AG08395 (cell line): ENCODE measurements at places on chromosomes 12 and 14.

- peak; percentile 62 for DNase-seq
These were observed 75.0 kb upstream of the HIF1A start for GRCh38 chr14:61620130-61620946.

GRCh38 chr12:71872401-71872800 lies 32.8 kb downstream of the TBC1D15 start:
- no peak for DNase-seq

GRCh38 chr12:65004270-65004669 lies 116.8 kb downstream of the WIF1 start:
- peak; percentile 6 for DNase-seq

DNA sequence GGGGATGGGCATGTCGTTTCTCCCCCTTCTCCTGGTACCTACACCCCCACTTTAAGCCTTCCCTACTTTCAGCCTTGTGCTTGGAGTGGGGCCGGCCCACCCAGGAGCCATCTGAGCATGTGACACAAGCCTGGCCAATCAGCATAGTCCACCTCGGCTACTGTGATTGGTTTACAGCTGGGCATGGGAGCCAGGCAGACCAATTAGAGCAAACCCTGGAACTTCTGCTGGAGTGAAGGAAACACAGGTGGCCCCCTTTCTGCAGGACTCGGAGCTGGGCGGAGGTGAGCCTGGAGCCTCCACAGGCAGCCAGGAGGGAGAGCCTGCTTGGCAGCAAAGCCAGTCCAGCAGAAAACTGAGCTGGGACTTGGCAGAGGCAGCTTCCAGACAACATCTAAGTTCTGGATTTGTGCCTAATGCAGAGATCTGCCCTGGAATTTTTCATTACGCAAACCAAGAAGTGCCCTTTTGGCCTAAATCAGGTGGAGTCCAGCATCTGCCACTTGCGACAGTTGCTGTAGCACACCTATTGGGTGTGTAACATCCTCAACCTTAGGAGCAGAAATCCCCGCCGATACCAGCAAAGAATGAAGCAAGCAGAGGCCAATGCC lies 59.5 kb downstream of the SCARB1 start:
- peak; percentile 19 for DNase-seq

- no peak for DNase-seq
These were observed 48.5 kb downstream of the VCPKMT start for GRCh38 chr14:50067723-50068495.

DNA sequence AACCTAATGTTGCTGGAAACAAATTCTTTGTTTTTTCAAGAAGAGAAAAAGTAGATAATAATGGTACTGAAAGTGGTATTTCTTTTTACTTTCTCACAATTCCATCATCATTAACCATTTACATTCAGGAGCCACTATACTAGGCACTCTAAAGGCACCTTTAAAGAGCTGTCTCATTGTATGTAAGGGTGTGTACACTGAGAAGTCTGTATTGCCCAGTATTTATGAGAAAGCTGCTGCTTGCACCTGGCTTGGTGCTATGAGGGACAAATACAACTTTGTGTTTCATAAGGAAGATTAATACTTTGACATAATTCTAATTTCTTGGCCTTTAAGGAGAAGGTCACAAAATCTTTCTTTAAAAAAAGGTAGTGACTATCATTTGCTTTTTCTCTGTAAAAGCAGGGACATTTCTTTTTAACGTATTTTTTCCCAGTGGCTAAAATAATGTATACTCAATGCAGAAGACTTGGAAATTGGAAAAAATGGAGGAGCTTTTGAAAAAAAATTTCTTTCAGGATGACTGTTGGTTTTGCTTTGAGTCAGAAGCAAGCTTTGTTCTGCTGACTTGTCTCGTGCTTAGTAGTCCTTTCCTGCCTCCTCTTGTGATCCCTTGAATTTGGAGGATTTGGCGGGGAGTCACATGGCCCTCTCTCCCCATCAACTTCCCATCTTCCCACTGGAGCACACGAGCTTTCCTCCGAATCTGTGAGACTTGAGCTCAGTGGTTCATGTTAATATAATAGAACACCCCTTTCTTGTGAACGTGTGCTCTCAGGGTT lies 50.1 kb downstream of the RASSF3 start:
- no peak for DNase-seq

GRCh38 chr12:64652346-64652745 lies 42.1 kb downstream of the RASSF3 start:
- no peak for DNase-seq

- no peak for DNase-seq
These were observed 211.2 kb downstream of the NUAK1 start for GRCh38 chr12:105927564-105927963.

GRCh38 chr14:28875934-28876571 lies 109.5 kb downstream of the FOXG1 start:
- no peak for DNase-seq

DNA sequence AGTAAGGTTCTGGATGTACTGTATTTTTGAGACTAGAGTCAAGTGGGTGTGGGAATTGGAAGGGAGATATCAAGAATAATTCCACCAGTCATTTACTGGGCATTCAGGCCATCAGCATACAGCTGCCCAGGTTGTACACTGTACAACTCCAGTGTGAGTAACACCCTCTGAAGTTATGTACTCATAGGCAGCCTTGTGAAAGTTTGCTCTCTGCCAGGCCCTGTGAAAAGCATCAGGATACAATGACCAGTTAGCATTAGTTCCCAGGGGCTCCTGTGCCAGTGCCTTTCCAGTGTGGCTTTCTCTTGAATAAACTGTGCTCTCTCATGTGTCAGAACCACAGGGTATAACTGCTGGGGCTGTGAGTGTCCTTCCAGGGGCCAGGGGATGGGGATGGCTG lies 89.7 kb downstream of the LGMN start:
- DNase-seq, result no peak

DNA sequence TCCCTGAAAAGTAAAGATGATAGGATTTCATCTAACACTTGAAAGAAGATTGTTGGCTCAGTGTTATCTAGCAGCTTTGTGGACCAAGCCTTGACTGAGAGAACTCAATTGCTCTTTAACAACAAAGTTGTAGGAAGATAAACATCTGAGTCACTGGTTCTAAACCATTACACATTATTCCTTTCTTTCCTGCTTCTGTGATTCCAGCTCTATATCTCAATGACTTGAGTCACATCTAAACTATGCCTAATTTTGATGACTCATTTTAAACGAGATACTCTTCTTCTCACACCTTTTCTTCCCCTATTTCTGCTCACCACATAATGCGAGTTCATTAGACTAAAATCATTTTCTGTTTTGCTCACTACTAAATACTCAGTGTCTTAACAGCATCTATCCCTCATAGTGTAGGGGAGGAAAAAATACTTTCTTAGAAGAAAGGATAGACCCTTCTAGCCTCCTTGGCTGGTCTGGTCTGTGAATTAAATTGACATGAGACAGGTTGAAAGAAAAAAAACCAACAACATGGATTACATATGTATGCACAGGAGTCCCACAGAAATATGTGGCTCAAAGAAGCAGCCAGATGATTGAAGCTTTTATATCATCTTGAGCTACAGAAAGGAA lies 201.4 kb downstream of the C12orf50 start:
- no peak for DNase-seq

DNA sequence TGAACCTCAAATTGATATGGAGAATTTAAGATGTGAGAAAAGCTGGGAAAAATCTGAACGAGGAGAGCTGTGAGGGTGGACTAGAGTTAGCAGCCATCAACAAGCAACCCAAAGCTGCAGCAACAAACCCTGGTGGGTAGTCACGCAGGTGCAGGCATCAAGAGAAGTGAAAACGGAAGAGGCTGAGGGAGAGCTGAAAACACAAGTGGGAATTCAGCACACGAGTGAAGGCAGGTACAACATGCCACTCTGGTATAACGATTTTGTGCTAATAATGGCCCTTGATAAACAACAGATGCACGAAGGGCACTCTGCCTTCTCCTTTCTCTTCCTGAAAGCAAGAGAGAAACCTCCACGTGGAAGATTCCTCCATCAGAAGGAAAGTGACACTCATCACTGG lies 11.5 kb downstream of the TCL1B start:
- no peak for DNase-seq

GRCh38 chr12:48982397-48983080 lies 4.4 kb downstream of the WNT1 start:
- no peak for DNase-seq

DNA sequence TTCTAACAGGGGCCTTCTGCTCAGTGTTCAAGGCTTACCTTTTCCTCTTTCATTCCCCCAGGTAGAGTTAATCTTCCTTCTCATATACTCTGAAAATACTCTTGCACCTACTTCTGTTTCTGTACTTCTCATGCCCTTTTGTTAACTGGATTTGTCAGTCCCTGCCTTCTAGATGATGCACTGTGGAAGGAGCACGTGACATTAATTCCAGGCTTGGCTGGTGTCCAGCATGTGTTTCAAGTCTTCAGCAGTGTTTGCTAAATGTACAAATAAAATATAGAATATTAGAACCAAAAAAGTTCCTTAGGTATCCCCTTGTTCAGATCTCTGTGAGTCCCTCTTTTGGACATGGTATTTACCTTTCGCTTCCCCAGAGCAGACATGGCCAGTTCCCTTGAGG lies 27.9 kb upstream of the EVL start:
- no peak for DNase-seq

DNA sequence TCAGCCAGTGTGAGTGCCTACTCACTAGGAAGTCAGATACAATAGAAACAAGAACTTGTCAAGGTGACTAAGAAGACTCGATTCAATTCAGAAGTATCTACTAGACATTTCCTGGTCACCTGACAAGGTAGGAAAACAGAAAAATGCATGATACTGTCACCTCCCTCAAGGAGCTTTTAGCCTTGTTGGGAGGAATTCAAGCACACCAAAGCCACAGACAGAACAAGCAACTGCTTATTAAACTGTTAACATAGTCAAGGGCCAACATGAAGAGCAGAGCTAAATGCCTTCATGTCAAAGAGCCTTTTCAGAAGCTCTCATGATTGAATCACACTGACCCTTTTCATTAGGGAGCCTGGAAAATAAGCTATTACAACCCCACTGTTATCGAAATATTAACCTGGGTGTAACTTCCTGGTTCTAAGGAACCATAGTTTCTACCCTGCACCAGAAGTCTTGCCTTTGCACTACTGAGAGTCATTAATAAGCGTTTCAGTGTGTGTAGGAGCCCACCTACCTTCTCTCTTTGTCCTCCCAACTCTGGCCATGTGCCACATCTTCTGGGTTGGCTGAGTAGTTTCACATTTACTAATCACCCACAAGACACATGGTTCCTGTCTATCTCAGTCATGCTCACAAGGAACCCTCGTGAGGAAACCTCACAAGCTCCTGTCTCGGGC lies 31.0 kb upstream of the LGALS3 start:
- DNase-seq, result no peak

- DNase-seq, result no peak
These were observed 63.8 kb downstream of the TNFAIP2 start for GRCh38 chr14:103186909-103187586.

DNA sequence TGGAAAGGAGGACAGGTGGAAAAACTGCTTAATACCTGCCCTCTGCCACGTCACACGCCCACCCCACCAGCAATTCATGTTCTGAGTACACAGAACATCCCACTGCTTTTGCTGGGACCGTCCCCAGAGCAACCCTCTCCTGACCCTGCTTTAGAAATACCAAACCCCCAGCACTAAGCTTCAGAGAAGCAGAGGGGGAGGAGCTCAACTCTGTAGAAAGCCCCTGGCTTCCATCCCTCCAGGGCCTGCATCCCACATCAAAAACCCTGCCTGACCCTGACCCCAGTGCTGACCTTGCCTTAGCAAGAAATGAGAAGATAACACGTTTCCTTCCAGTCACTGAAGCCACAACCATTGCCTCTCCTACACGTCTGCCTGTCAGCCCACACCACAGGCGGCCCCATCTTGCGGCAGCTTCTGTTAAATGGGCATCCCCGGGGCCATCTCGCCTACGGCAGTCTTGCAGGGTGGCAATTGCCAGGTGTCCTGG lies 19.7 kb downstream of the VDR start:
- no peak for DNase-seq

GRCh38 chr14:59454139-59454538 lies 11.0 kb downstream of the GPR135 start:
- peak; percentile 90 for DNase-seq

DNA sequence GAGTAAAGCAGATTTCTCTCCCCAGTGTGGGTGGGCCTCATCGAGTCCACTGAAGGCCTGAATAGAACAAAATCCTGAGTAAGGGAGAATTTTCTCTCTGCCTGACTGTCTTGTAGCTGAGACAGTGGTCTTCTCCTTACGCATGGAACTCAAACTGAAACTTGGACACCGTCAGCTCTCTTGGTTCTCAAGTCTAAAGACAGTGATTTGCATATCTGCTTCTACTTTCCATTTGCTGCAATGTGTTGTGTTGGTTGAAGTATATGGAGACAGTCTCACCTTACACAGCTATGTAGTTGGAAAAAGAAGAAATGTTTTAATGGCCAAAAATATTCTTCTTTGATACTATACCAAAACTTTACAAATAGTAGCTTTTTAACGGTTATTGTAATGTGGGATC lies 160.2 kb upstream of the LMNTD1 start:
- DNase-seq, result no peak

- DNase-seq, result no peak
These were observed 20.7 kb downstream of the SLC7A8 start for GRCh38 chr14:23162800-23163199.

DNA sequence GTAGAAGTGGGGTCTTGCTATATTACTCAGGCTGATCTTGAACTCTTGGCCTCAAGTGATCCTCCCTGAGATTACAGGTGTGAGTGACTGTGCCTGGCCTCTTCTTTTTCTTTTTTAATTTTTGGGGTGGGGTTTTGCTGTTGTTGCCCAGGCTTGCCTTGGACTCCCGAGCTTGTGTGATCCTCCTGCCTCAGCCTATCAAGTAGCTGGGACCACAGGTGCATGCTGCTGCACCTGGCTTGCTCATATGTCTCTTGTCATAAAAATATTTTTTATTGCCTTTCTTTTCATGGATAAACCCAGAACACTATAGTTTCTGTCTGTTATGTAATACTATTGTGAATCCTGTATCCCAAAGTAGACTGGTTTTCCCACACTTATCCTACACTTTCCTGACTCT lies 26.0 kb downstream of the SCYL2 start:
- DNase-seq, result no peak

GRCh38 chr14:104598910-104599273 lies 5.7 kb downstream of the TMEM179 start:
- no peak for DNase-seq

- DNase-seq, result no peak
These were observed 12.2 kb downstream of the STAB2 start for GRCh38 chr12:103599274-103599673.

GRCh38 chr12:12506496-12506890 lies 56.2 kb downstream of the DUSP16 start:
- peak; percentile 56 for DNase-seq

DNA sequence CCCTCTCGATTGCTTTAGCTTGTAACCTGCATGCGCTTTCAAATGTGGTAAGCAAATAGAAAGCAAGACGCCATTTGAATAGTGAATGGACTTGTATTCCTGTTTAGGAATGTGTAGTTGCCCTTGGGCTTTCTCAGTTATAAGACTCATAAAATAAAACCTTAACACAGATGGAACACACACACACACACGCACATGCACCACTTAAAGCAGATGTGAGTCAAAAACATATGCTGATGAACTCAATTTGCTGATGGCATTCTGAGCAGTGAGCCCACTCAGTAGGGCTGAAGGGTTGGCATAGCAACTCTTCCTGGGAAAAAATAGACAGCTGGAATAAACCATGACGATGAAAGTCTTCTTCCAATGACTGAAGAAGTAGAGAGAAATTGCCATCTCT lies 360.5 kb downstream of the APAF1 start:
- DNase-seq, result no peak

- DNase-seq, result no peak
These were observed 60.7 kb upstream of the CAND1 start for GRCh38 chr12:67208281-67209067.

- peak; percentile 21 for DNase-seq
These were observed 277.6 kb downstream of the DPF3 start for GRCh38 chr14:72616294-72616693.
